ENCODE measurements at places on chromosomes 11 and 22.
A peak's percentile ranks its signal among the peaks of the same experiment; 100 is the strongest.

- DNase-seq: no peak
Observed at GRCh38 chr11:45259592-45259991, 26.5 kb downstream of the SYT13 start.

DNA sequence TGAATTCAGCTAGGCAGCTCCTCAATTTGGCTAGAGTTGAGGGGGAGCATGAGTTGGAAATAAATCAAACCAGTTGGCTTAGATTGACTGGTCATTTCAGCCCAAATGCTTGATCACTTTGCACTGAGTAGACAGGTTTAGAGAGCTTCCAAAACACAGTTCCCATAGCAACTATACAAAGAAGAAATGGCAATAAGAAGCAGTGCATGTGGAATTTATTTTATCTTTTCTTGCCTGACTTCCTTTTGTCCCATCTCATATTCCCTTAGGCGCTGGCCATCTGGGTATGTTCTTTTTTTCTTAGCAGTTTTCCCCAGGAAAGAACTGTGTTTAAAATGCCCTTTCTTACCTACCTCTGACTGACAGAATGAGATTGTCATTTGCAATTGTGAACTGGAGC is 38.7 kb upstream of the C11orf87 start:
- DNase-seq: no peak

- no peak for DNase-seq
Observed at GRCh38 chr22:20380486-20380885, 13.5 kb upstream of the ZNF74 start.

- DNase-seq: no peak
Observed at GRCh38 chr11:17496406-17496805, 19.8 kb upstream of the ABCC8 start.

- no peak for DNase-seq
Observed at GRCh38 chr11:10990160-10990559, 132.3 kb upstream of the ZBED5 start.

GRCh38 chr22:39748877-39749276 is 144.7 kb downstream of the ENTHD1 start:
- no peak for DNase-seq

GRCh38 chr11:445765-446588 is 4.1 kb upstream of the PTDSS2 start:
- peak; percentile 18 for DNase-seq

DNA sequence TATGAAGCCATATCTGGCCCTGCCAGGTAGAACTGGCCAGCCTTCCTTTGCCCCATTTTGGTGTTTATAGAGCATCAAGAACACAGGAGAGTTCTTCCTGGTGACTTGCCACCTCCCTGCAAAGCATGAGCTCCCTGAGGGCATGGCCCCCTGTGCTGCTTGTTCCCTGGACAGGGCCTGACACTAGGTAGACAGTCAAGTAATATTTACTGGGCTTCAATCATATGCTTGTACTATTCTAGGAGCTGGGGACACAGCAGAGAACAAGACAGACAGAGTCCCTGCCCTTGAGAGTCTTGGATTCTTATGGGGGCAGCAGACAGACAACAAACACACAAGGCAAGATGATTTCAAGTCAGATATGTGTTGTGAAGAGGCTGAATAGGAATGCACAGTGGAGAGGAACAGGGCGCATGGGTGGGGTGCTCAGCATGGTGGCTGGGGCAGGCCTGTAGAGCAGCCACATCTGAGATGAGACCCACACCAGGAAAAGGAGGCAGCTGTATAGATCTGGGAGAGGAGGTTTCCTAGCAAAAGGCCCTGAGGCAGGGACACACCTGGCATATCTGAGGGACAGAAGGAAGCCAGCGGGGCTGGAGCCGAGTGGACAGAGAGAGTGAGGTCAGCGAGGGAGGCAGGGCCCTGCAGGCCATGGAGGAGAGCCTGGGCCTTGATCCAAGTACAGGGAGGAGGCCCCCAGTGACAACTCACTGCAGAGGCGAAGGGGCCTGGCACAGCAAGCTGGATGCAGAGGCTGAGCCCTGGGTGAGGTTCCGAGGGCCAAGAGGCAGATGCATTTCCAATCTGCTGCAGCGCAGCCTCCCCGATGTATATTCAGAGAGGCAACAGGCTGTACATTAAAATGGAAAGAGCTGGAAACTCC is 10.2 kb upstream of the CBX6 start:
- no peak for DNase-seq

GRCh38 chr11:122653916-122654585 is 1.5 kb upstream of the UBASH3B start:
- no peak for DNase-seq

DNA sequence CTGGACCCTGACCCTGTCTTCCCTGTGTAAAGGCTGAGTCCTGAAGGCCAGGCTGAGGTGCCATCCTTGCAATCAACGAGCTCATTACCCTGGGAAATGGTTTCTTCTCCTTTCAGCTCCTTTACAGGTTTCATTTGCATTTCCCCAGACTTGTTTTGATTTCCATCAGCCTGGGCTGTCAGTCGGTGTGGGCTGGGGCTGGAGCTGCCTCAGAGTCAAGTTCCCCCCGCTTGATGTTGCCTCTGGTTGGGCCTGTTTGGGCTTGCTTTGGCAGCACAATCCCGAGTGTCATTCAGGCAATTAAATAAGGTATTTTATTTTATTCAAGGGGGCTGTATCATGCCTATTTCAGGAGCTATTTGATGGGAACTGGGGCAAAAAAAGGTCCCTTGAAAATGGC is 424.9 kb downstream of the INSC start:
- no peak for DNase-seq

- no peak for DNase-seq
Observed at GRCh38 chr11:18834754-18835466, 43.3 kb upstream of the PTPN5 start.

DNA sequence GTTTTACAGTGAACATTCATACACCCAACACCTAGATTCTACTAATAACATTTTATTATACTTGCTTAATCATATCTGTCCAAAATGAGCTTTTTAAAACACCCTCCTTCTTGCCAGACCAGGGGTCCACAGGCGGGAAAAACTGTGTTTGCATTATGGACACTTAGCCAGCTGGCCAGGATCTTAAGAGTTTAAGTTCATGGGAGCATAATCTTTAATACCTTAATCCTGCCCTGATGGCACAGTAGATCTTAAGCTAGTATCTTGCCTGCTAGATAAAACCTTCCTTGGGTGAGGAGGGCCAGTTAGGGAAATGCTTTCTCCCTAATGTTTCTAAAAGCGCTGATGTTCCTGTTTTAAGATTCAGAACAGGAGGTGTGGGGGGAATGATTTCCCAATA is 13.1 kb upstream of the CCDC134 start:
- no peak for DNase-seq

- DNase-seq: no peak
Observed at GRCh38 chr11:63931045-63931444, 7.8 kb upstream of the NAA40 start.

DNA sequence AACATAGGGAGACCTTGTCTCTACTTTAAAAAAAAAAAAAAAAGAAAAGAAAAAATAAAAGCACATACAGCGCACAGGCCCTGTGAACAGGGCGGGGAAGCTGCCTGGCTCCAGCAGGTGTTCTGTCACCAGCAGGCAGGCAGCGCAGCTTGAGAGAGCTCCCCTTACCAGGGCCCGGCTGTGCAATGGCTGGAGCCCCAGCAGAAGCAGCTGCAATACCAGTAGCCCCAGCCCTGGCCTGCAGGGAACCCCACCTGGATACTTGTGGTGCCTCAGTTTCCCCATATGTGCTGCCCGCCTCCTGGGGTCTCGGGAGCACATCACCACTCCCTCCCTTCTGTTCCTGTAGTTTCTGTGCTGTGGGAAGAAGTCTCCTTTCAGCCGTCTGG is 12.3 kb downstream of the TSPAN32 start:
- DNase-seq: no peak

- DNase-seq: no peak
Observed at GRCh38 chr11:126123686-126124085, 61.0 kb upstream of the CDON start.

- peak; percentile 47 for DNase-seq
Observed at GRCh38 chr22:16601437-16602223, 9.0 kb upstream of the CCT8L2 start.

DNA sequence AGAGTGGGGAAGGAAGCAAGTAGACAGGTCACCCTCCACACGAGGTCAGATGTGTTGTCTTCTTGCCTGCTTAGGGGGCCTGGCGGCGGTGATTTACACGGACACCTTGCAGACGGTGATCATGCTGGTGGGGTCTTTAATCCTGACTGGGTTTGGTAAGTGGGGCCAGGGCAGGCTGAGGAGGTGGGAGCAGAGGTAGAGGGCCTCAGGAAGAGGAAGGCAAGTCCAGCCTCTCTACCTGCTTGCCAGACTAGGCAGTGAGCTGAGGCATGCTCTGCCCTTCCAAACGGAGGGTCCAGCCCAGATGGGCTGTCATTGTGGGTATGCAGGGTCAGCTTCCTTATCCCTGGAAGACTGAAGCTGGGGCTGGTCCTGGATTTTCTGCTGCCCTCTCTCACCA is 39.9 kb downstream of the SLC5A1 start:
- DNase-seq: no peak

DNA sequence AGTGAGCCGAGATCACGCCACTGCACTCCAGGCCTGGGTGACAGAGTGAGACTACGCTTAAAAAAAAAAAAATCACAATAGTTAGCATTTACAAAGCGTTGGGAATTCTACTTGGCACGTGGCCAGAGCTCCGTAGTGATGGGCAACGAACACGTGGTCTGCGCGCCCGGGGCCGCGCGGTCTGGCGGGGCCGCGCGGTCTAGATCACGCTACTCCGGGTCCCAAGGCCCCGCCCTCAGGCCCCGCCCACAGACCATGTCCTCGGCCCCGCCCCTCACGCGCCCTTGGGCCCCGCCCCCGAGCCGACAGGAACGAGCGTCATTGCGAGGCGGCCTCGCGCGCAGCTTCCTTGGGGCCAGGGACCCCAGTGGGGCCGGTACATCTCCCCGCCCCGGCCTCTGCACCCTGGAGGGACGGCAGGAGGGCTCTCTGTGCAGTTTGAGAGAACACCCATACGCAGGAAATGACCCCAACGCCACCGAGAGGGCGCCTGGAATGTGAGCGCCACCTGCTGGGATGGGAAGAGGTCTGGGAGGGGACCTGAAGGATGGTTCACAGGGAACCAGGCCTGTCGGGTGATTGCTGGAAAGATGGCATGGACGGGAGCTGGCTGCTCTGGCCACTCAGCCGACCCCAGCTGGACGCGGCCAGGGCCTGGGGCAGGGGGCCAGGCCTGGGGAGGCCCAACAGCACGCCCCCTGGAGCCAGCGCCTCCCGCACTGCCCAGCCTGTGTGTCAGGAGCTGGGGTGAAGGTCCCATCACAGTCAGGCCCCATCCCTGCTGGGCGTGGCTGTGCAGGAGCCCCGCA is 2.0 kb upstream of the PTDSS2 start:
- DNase-seq: peak; percentile 95

DNA sequence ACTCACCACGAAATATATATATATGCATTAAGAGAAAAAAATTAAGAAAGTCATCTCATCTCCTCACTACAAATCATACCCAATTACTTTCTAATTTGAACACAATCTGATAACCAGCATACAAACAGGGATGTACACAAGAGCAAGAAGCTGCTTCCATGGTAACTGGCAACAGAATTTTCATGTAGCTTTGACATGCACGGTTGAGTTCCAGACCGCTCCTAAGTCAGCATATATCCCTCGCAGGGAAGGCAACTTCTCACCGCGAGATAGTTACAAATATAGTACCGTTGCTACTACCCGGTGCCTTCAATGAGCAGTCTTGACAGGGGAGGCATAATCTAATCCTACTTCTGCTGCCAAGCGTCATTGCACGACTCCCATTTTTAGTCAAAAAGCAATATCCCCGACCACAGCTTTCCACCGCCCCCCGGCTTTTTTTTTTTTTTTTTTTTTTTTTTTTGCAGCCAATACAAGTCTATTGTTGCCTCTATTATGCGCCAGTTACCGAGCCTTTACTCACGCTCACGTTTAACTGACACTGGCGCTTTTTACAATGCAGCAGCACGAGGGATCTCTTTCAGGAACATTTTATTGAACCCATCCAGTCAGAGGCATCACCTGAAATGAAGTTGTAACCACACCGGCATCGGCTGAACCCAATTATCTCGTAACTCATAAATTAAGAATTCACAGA is 2.2 kb downstream of the CADM1 start:
- DNase-seq: peak; percentile 55
